ENCODE measurements at places on chromosomes 1 and 21.
A peak's percentile ranks its signal among the peaks of the same experiment; 100 is the strongest.

- DNase-seq: no peak
These were observed 8.7 kb upstream of the OR10K2 start for GRCh38 chr1:158434741-158435140.

DNA sequence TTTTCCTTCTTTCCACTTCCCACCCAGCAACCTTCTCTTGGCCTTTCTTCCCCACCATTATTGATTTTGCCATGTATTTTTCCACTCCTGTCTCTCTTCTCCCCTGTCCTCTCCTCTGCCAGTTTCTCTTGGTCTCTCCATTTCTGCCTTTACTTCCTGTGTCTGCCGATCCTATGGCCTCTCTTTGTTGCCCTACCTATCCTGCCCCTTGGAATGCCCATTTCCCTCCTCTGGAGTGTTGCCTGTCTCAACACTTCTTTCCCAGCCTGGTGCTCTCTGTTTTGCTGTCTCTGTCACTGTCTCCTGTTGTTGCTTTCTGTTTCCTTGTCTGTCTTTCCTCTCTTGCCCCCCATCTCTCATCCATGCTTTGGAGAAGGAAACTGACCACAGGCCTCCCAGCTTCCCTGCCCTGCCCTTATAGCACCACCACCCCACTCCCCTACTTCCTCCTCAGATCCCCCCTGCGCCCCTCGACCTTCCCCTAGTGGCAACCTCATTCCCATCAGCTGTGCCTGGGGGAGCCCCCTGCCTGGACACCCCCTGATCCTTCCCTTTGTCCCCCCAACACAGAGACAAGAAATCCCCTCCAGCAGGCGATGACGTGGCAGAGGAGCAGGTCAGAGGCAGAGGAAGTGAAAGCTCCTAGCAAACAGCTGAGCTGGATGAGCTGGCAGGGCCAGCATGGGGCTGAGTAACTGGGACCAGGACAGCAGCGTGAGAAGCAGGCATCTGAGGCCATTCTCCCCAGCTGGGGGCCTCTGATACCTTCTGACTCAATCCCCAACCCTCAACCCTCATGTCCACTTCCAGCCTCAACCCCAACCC lies 6.6 kb upstream of the ETV3L start:
- peak; percentile 11 for DNase-seq

- DNase-seq: no peak
These were observed 19.5 kb downstream of the MAPKAPK2 start for GRCh38 chr1:206704226-206704625.

DNA sequence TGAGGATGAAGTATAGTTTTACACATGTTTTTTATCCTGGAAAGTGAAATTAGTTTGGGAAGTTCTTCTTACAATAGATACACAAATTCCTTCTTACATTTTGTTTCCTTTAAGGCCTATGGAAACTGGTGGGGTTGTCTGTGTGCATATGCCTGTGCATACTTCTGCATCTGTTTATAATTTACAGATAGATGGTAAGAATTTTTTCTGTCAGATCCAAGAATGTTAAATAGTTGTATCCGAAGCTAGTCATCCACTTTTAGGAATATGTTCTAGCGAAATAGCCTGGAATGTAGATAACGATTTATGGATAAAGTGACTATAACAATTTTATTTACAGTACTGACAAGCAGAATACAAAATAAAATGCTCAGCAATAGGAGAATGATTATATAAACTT lies 194.1 kb downstream of the ROR1 start:
- no peak for DNase-seq
